SHP77 treated with DMSO at 0.1 percent for 48 hours (cell line): ENCODE measurements at places on chromosomes 5 and 9.

GRCh38 chr9:116230051-116230632 is 76.6 kb downstream of the PAPPA start:
- DNase-seq: no peak

GRCh38 chr9:19456426-19456825 is 47.6 kb downstream of the ACER2 start:
- DNase-seq: no peak

- DNase-seq: no peak
These were observed 60.6 kb upstream of the ADRA1B start for GRCh38 chr5:159855476-159856191.

DNA sequence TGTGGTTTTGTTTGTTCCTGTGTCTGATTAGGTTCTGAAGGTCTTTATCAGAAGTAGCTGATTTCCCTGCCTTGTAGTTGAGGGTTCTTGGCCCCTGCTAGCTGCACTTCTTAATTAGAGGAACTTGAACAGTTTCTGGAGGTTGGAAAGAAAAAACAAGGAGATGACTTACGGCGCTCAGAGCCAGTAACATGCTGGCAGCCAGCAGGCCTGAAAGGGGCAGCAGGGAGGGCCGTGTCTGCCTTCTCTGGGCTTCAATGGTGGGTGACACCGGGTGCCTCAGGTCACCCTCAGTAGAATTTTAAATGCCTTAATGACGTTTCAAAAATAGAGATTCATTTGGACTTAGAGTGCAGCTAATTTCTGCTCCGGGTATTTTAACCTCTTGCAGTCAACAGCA is 15.8 kb downstream of the UBE2QL1 start:
- no peak for DNase-seq

DNA sequence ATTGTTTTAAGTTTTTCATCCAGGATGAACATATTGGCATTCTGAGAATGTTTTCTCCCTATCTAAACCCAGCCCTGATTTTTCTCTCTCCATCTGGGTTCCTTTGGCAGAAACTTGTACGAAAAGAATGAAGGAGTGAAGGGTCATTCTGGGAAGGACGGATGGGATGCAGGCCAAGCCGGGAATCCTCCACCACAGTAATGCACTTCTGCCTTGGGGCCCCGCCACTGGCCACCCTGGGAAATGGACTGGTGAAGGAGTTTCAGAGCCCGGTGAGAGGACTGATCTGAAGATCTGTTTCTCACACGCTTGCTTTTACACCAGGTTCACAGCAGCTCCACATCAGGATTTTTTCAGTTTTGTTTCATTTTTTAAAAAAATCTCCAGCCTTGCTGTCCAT is 554.8 kb downstream of the BNC2 start:
- DNase-seq: no peak
